Activated CD4-positive, alpha-beta T cell treated with anti-CD3 and anti-CD28 coated beads, Interleukin-2, amount 50 U/mL, for 48 hours (primary cell): ENCODE measurements at places on chromosomes 11 and 22.

DNA sequence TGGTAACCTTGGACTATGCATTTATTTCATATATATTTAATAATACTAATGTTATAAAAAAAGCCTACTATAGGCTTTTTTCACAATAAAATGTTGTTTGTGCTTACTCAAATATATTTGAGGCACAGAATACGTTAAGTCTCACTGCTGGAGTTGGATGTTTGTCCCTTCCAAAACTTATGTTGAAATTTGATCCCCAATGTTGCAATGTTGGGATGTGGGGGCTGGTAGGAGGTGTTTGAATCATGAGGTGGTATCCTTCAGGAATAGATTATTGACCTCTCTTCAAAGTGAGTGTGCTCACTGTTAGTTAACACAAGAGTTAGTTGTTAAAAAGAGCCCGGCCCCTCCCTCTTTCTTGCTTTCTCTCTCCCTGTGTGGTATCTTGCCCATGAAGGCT lies 1295.9 kb downstream of the JRKL start:
- no peak for DNase-seq

DNA sequence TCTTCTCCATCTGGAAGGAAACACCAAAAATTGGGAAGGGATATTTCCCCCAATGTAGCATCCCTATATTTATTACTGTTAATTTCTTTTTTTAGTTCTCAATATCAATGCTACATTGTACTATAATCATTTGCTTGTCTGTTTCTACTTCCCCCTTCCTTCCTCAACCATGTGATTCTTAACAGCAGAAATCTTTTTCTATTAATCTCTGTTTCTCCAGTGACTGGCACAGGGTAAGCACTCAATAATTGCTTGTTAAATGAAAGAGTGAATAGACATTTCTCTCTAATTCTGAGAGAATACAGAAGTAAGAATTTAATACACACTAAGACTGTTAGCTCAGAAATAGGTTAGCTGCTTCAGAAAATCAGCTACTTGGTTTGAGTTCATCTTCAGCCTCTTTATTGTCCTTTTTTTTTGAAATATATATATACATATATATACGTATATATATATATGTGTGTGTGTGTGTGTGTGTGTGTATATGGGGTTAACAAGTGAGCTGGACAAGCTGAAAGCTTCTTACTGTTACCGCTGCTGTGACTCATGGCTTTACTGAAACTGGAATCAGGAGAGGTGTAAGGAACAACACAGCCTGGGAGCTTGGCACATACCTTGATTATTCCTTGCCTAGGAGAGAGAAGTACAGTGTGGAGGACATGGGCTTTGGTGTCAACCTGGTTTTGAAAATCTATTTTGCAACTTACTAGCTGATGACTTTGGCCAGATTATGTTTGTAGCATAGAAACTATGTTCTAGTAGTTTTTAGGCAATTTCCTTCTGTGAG lies 26.2 kb upstream of the PDE3B start:
- DNase-seq = no peak

DNA sequence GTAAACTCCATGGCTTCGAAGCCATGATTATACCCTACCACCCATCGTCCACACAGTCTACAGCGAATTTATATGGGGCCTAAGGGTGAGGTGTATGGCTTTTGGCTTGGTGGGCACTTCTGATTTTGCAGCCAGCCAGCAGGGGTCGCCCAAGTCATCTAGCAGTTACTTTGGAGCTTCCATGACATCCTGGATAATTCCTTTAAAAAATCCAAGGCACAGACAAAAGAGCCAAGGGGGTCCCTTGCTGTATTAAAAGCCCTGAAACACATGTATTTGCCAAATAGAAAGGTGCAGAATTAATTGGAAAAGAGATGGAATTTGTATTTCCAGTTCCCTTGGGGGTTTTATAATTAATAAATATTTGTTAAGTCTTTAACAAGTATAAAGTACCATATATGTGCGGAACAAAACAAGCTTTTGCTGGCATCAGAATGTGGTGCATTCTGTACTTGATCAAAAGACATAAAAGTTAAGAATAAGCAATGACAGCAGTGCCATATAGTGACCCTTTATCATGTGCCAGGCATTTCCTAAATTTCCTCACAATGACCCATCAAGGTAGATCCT lies 132.8 kb upstream of the PITPNB start:
- peak; percentile 55 for DNase-seq

- DNase-seq = no peak
Measured at GRCh38 chr11:2098691-2099515, 40.3 kb downstream of the IGF2 start.

DNA sequence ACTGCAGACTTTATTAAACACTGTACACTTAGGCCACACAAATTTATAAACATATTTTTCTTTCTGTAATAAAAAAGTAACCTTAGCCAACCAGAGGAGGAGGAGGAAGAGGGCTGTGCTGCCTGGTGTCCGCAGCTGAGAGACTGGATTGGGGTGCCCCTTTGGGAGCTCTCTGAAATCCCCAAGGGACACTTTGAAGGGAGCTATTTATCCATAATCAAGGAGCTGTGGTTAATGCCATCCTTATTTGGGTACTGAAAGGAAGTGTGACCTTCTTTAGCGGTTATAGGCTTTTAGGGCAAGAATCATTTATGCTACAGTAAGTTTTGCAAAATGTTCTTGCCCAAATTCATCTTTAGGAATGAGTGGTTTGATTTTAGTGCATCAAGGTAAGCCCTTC lies 125.8 kb downstream of the RASSF10 start:
- no peak for DNase-seq
